ENCODE measurements at places on chromosomes 1 and 21.

DNA sequence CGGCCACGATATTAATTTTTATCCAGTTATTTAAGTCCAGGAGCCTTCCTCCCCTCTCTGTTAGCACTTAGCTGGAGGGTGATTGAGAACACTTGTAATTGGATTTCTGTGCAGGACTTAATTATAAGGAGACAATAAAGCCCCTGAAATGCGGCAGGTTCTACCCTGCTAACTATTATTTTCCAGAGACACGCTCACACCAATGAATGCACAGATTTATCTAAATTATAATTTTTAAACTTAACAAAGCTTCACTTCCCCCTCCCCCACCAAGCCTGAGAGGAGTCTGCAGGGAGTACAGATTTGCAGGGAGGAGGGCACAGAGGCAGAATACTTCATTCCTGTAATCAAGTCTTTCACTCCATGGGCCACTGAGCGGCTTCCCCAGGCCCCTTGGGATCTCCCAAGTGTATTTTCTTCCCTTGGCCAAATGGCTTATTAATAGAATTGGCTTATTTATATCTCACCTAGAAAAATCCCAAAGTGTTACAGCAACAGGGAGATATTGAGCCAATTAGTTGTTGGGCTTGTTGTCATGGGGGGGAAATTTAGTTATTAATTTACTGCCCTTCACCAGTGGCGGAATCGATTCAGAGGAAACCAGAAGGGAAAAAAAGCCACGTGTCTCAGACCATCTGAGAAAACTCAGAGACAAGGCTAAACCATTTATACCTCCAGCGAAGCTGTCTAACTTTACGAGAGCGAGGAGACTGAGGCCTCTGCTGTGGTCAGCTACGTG lies 99.0 kb upstream of the CD34 start:
- DNase-seq = no peak

DNA sequence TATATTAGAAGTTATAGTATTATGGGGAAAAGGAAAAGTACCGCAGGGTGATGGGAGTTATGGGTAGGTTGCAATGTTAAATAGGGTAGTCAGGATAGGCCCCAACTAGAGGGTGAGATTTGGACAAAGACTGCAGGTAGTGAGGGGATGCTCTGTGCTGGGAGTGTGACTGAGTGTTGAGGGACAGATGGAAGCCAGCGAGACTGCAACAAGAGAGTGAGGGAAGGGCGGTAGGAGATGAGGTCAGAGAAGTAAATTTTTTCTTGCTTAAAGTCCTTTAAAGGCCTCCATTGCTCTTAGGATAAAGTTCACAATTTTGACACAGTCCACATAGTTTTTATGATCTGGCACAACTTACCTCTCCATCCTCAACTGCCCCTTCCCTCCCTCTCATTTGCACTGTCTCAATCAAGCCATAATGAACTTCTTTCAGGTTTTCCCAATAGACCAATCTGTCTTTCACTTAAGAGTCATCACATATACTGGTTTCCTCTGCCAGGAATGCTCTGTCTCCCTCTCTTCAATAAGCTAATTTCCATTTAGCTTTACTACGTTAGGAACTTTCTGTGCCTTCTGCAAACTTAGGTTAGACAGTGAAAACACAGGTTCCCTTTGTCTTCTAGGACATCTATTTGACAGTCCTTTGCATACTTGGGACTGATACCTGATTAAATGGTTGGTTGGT lies 237.7 kb upstream of the CACYBP start:
- DNase-seq = no peak

- DNase-seq = no peak
Measured at GRCh38 chr1:65471213-65471833, 50.9 kb downstream of the LEPR start.

- no peak for DNase-seq
Measured at GRCh38 chr1:87052400-87052799, 138.0 kb downstream of the HS2ST1 start.

- DNase-seq = no peak
Measured at GRCh38 chr1:246794828-246795671, 70.8 kb downstream of the SCCPDH start.

- no peak for DNase-seq
Measured at GRCh38 chr1:212525479-212526110, 83.0 kb upstream of the ATF3 start.

- no peak for DNase-seq
Measured at GRCh38 chr21:32951041-32951440, 74.7 kb upstream of the OLIG2 start.

GRCh38 chr1:87560601-87561360 lies 232.1 kb downstream of the LMO4 start:
- DNase-seq = no peak

DNA sequence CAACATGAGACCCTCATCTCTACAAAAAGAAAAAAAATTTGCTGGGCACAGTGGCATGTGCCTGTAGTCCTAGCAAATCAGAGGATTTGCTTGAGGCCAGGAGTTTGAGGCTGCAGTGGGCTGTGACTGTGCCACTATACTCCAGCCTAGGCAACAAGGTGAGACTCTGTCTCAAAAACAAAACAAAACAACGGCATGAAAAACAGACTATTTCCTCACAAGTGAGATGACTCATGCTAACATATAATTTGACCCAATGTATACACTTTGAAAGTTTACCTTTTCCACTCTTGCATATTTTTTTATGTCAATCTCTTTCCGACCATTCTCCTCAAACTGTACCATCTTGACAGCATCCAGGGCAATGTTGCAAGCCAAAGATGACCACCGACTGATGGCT lies 17.5 kb downstream of the CCT3 start:
- DNase-seq = no peak

GRCh38 chr1:232789651-232790050 lies 15.6 kb upstream of the MAP10 start:
- no peak for DNase-seq

- no peak for DNase-seq
Measured at GRCh38 chr1:211579440-211580302, 710 bp upstream of the SLC30A1 start.

GRCh38 chr1:12708396-12709090 lies 7.4 kb upstream of the AADACL3 start:
- no peak for DNase-seq

GRCh38 chr21:35775778-35776544 lies 284.4 kb downstream of the SETD4 start:
- DNase-seq = no peak

- DNase-seq = no peak
Measured at GRCh38 chr21:32328595-32328994, 29.9 kb downstream of the MRAP start.

GRCh38 chr1:15423355-15424077 lies 13.8 kb downstream of the EFHD2 start:
- DNase-seq = no peak

- no peak for DNase-seq
Measured at GRCh38 chr1:36323636-36324352, at the start of gene EVA1B. EVA1B (minus strand) TSS chr1:36323645; CDS start chr1:36323037, 608 bp downstream.

DNA sequence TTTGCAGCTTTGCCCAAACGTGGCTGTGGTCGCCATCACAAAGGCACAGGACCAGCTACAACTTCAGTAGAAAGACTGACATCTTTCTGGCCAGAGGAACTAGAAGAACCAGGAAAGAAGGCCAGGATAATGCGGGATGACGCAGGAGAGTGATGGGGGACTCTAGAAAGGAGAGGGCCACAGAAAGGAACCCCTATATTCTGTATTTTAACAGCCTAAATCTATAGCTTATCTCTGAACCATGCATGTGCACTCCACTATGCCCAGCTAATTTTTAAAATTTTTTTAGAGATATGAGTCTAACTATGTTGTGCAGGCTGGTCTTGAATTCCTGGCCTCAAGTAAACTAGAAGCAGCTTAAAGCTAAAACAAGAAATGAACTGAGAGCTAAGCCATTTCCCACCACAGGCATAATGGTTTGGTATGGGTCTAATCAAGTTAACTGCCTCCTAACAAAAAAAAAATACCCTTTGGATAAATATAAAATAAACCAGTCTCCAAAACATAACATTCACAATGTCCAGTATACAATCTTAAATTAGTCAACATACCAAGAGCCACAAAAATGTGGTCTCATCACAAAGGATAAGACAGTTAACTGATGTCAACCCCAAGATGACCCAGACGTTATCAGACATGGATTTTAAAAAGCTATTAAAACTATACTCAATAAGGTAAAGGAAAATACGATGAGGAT lies 18.0 kb downstream of the LTN1 start:
- no peak for DNase-seq

DNA sequence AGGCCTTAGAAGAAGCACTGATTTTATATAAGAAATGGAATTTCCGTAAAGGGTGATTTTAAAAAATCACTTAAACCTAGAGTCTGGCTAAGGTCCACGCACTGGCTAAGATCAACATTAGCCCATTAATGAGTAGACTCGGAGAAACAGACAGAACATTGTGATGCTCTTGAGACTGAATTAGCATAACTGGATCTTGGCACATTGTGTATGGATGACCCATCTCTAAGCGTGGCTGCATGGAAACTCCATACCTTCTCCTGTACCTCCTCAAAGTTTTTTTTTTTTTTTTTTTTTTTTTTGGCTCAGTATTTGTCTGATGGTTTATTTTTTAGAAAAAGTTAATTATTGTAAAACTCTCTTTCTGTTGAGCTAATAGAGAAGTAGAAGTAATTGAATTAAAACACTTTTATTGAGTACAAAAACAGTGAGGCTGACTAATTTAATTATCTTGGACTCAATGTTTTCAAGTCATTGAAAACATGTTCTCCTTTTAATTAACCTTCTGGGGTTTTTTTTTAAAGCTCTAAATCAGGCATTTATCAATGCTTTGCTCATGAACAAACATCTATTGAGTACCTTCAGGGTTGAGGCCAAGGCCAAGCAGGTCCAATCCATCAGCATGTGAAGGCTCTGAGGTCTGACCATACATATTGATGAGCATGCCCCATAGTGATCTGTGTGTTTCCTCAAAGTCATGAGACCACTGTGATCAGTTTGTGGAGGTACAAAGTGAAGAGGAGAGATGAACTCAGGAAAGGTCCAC lies 74.0 kb downstream of the TLR5 start:
- DNase-seq = no peak

DNA sequence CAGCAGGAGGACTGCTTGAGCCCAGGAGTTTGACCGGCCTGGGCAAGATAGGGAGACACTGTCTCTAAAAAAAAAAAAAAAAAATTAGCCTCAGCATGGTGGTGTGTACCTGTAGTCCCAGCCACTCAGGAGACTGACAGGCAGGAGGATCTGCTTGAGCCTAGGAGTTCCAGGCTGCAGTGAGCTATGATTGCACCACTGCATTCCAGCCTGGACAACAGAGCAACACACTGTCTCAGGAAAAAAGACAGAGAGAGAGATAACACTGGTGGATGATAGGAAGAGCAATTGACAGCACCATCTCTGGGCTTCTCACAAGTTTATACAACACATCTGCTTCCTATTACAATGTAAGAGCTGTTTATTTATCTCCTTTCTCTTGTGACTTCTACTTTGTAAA lies 2.4 kb upstream of the RNU11 start:
- no peak for DNase-seq

DNA sequence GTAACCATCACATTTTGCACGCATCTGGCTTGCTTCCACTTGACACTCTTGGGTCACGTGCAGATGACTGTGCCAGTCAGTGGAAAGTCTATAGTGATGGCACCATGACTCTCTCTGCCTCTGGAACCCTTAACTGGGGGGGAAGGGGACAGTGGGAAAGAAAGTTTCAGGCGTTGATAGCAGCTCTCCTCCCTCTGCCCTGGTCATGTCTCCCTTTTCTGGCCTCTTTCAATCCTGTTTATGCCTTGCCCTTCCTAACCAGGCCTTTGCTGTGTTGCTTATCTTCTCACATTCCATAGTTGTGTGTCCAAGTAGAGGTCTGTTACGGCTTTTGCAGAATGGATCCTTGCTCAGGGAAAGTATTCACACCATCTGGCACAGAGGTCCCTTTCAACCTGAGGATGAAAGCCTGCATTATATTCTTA lies 93.5 kb downstream of the NRDC start:
- DNase-seq = no peak

DNA sequence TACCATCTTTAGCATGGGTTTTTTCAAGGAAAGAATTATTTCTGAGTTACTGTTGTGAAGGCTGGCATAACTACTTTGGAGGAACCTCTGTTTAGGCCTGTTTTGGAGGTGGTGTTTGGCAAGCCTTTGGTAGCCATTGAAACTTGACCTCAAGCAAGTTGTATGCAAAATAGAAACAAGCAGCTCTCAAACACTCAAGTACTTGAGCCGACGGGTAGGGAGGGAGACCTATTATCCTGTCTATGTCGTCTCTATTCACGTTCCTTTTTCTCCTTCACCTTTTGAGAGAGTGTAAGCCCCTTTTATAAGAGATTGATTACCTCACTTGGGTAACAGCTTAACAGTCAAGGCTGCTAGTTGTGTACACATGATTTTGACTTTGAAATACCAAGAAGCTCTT lies 878.3 kb upstream of the CXADR start:
- DNase-seq = no peak

GRCh38 chr1:7884757-7885156 lies 31.9 kb upstream of the UTS2 start:
- no peak for DNase-seq

DNA sequence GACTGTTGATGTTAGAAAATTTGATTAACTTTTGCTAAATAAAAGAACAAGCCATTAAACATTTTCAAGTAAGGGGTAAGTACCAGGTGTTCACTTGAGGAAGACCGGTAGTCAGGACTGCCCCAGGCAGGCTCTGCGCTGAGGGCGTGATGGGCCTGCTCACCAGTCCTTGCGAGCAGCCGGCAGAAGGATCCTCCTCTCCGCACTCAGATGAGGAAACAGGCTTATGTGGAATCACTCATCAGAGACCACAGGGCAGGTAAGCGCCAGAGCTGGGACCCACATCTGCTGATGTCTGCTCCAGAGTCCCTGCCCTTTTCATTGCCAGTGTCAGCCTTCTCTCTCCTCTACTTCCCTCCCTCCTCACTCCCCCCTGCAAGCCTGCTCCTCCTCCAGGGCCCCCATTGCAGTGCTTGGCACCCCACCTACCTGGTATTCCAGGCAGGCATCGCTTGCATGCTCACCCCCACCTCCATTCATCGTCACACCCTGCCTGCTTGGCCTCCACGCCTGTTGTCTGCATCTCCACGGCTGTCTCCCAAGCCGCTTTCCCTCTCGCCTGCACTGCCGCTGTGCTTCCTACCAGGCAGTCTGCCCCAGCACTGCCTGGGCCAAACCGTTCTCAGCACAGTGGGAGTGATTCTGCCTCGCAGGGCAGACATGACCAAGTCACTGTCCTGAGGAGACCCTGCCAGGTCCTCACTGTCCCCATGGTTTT lies 24.7 kb upstream of the KDM4A start:
- no peak for DNase-seq

GRCh38 chr1:94248956-94249688 lies 11.7 kb upstream of the ARHGAP29 start:
- DNase-seq = no peak

- no peak for DNase-seq
Measured at GRCh38 chr1:41856151-41856943, 62.4 kb downstream of the HIVEP3 start.

GRCh38 chr1:157042846-157043245 lies 2.7 kb downstream of the ARHGEF11 start:
- DNase-seq = no peak
